ENCODE measurements at places on chromosomes 16 and 17.

GRCh38 chr17:75778861-75779249 lies 5.8 kb upstream of the UNK start:
- no peak for DNase-seq

GRCh38 chr17:36939052-36939801 lies 2.0 kb downstream of the LHX1 start:
- no peak for DNase-seq

- DNase-seq, result no peak
These were observed 3.0 kb upstream of the KCNG4 start for GRCh38 chr16:84242839-84243238.

GRCh38 chr17:28470914-28471366 lies 2.5 kb upstream of the SLC13A2 start:
- DNase-seq, result no peak

GRCh38 chr17:55527540-55528118 lies 16.4 kb upstream of the SMIM36 start:
- DNase-seq, result no peak

GRCh38 chr16:31467151-31467773 lies 4.7 kb upstream of the TGFB1I1 start:
- no peak for DNase-seq

- DNase-seq, result no peak
These were observed 258.6 kb downstream of the SNX29 start for GRCh38 chr16:12235110-12235509.

- DNase-seq, result no peak
These were observed 27.3 kb downstream of the NUP85 start for GRCh38 chr17:75232786-75233185.

- no peak for DNase-seq
These were observed 473.6 kb downstream of the CDH11 start for GRCh38 chr16:64648282-64648681.

DNA sequence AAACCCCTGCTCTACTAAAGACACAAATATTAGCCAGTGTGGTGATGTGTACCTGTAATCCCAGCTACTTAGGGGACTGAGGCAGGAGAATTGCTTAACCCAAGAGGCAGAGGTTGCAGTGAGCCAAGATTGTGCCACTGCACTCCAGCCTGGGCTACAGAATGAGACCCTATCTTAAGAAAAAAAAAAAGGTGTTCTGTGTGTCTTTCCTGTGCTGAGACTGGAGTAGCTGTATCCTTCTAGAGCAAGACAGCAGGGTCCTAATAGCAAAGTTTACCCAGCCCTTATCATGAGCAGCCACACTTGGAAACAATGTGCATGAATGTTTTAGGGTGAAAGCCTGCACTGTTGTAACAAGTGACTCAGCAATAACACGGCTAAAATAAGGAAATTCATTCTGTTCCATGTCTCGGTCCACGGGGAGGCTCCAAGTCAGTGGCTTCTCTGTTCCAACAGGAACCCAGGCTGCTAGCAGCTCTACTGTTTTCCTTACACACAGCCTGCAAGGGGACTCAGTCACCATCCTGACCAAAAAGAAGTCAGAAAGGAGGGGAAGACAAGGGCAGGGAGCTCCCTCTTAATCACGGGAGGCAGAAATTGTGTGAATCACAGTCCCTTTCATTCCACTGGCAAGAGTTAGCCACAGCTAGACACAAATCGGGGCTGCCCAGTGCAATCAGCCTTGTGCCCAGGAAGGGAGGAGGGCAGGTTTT lies 7.1 kb upstream of the SLC5A11 start:
- no peak for DNase-seq

- DNase-seq, result no peak
These were observed 44.0 kb downstream of the SREBF1 start for GRCh38 chr17:17792551-17793377.

DNA sequence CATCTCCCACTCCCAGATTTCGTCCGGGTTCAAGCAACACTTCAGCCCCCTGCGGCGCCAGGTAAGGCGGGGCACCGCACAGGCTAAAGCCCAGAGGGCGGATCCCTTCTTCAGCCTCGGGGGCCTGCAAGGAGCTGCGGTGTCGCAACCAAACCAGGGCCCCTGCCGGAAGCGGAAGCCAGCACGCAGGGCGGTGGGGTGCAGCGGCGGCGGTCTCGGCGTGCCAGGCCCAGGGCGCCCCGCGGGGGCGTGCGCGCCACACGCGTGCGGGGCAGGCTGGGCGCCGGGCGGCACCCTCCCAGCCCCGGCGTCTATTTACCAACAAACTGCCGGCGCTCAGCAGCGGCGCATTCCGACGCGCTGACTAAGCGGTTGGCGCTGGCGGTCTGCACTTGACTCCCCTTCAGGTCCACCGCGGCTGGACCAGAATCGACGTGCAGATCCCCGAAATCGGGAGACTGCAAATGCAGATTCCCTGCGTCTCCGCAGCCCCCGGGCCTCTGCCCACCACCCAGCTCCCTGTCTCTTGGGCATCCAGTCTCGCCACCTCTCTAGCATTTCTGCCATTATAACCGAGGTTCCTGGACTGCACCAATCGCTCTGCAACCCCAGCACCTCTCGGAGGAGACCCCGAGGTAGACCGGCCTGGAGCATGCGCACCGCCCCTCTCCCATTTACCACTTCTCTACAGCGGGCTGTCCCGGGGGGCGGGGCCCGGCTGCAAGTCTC lies 421 bp upstream of the DLX4 start:
- peak; percentile 82 for DNase-seq

GRCh38 chr17:76198702-76199101 lies 41.6 kb downstream of the RNF157 start:
- DNase-seq, result no peak

- DNase-seq, result no peak
These were observed 525.2 kb upstream of the GOT2 start for GRCh38 chr16:59259074-59259949.

DNA sequence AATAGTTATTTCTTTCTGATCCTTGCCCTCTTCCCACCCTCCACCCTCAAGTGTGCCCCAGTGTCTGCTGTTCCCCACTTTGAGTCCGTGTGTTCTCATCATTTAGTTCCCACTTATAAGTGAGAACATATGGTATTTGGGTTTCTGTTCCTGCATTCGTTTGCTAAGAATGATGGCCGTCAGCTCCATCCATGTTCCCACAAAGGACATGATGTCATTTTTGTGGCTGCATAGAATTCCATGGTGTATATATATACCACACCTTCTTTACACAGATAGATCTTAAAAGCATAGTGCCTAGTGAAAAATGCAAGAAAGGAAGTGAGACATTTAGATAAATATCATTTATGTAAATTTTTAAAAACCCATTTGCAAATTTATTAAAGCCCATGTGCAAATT lies 33.1 kb downstream of the HS3ST2 start:
- no peak for DNase-seq

DNA sequence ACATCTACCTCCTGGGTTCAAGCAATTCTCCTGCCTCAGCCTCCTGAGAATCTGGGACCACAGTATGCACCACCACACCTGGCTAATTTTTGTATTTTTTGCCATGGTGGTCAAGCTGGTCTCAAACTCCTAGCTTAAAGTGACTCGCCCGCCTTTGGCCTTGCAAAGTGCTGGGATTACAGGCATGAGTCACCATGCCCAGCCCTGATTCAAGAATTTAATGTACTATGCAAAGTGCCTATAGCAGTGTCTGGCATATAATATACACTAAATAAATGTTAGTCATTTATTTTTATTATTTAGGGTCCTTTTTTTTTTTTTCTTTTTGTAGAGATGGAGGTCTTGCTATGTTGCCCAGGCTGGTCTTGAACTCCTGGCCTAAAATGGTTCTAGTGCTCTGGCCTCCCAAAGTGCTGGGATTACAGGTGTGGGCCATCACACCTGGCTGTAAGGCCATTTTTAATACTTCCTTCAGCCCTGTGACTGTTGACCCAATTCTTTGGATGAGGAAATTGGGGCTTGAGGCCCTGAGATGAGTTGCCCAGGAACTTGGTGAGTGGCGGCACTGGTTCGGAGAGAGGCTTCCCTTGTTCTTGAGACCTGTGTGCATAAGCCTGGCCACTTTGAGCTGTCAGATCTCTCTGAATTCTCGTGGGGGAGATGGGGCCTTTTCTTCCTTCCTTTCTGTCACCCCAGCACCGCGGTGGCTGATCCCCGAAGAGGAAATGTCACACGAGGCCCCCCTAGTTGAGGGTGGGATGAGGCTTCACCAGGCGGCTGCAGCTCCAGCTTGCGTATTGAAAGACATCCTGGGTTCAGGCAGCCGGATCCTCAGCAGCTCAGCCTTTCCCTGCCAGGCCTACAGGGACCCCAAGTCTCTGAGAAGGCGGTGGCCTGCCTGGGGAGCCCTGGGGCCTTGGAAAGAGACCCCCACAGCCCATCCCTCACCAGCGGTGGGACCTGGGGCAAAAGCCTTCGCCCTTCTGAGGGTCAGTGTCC lies 38.7 kb downstream of the LAT start:
- no peak for DNase-seq

- no peak for DNase-seq
These were observed 61.7 kb upstream of the LGALS9 start for GRCh38 chr17:27569257-27569722.

- DNase-seq, result no peak
These were observed 14.2 kb downstream of the PLD6 start for GRCh38 chr17:17191961-17192381.

- no peak for DNase-seq
These were observed 17.3 kb downstream of the KANSL1 start for GRCh38 chr17:46175891-46176290.

- no peak for DNase-seq
These were observed 9.5 kb downstream of the MTMR4 start for GRCh38 chr17:58504826-58505351.

GRCh38 chr16:71956486-71956885 lies 43.7 kb downstream of the PKD1L3 start:
- DNase-seq, result no peak

DNA sequence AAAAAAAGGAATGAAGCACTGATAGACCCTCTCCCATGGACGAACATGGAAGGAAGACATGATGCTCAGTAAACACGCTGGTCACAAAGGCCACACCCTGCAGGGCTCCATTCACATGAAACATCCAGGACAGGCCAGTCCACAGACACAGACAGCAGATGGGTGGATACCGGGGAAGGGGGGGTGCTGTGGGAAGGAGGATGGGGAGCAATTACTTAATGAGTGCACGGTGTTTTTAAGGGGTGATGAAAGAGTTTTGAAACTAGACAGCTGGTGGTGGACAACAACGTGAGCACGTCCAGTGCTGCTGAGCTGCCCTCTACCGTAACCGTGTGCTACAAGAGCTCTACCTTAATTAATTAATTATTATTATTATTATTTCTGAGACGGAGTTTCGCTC lies 6.0 kb upstream of the SLC16A3 start:
- no peak for DNase-seq

DNA sequence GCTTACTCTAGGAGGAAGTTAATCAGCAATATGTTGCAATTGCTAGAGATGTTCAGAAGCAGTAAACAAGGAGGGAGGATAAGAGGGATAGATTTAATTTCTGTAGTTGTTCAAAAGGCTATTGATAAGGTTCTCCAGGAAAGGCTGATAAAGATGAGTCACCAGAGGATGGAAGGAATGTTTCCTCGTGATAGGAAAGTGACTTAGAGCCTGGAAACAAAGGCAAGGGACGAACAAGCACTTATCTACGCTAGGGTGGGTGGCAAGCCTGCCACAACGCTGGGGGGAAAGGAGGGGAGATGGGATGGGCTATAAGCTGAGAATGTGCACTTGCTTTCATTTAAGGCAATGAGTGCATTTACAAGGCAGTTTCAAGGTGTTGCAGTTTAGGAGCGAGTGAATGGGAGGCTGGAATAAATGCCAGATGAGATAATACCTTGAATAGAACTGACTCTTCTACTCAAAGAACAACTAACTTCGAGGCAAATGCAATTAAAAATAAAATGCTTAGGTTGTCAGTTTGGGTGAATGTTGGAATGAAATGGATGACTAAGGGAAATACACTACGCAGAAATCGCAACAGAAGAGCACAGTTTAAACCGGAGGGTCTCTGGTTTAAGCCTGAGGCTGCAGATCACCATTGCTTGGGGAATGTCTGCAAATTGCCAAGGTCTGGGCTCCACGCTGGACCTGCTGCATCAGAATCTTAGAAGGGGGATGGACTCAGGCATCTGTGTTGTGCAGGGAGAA lies 76.0 kb upstream of the RBBP6 start:
- DNase-seq, result no peak

DNA sequence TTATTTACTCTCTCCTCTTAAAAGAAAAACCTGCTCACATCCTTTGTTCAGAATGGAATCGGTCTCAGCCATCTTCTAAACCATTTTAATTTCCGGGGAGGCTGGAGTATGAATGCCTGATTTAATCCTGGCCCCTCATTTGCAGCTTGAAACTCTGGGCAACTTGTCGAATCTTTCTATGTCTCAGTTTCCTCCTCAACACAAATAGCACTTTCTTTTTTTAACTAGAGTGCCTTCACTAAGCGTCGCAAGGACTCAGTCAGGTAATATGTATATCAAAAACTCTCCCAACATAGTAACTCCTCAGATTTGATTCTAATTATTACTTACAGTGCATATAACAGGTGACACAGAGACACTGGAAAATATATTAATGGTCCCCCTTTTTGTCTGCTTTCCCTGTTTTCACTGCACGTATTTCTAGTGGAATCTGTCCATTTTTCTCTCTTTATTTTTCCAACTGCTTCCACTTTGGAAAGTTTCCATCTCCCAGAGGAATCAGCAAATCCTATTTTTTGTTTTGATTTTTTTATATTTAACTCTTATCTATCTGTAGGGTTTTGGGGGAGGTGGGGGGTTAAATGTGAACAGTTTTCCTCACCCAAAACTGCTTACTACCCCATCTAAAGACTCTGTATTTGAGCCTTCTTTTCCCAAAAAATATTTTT lies 18.6 kb downstream of the SNN start:
- no peak for DNase-seq

- no peak for DNase-seq
These were observed 133.6 kb downstream of the HS3ST3B1 start for GRCh38 chr17:14434506-14434905.

DNA sequence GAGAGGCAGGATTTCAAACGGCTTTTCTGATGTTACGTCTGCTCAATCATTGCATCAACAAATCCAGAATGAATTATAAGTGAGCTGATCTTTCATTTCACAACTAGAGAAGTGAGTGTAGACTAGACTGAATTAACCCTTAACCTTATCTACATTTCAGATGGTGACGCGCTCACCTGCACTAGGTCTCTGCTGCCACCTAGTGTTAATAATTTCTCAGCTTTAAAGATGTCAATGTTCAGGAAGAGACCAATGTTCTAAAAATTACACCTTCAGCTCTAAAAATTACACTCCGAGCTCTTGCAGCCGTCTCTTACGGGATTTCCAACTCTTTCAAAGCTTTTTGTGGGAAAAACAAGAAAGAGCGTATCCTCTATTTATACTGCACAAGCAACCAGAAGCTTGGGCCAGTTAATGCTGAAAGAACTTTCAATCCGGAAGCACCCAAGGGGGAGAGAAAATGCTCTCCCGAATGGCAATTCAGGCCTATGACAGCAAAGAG lies 88.2 kb upstream of the FA2H start:
- peak; percentile 1 for DNase-seq

- no peak for DNase-seq
These were observed 246.2 kb downstream of the KATNIP start for GRCh38 chr16:27795992-27796614.

- DNase-seq, result no peak
These were observed 32.7 kb upstream of the LITAF start for GRCh38 chr16:11619327-11619851.

- DNase-seq, result no peak
These were observed 27.4 kb downstream of the EMP2 start for GRCh38 chr16:10552998-10553491.

GRCh38 chr17:42640121-42640520 lies 19.0 kb upstream of the TUBG2 start:
- no peak for DNase-seq

- DNase-seq, result no peak
These were observed 2.6 kb downstream of the PER1 start for GRCh38 chr17:8149419-8150193.
